Non-pigmented ciliary epithelial cell (primary cell): ENCODE measurements at places on chromosomes 3 and 15.
A peak's percentile ranks its signal among the peaks of the same experiment; 100 is the strongest.

- DNase-seq = no peak
These were observed 6.1 kb upstream of the THSD4 start for GRCh38 chr15:71109130-71109529.

DNA sequence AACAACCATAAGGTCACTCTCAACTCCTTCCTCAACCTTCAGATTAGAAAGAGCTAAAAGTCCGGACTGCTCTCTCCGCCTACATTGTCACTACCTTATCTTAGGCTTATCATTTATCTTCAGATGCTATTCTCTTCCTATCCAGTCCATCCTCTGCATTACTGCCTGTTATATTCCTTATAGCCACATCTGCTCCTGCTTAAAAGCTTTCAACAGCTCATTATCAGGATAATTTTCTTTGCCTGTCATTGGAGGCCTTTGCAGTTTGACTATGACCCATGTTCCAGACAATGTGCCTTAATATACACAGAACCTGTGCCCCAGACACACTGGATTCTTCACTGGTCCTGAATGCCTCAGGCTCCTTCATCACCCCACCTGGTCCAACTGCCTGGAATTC lies 184.1 kb upstream of the SETMAR start:
- no peak for DNase-seq

DNA sequence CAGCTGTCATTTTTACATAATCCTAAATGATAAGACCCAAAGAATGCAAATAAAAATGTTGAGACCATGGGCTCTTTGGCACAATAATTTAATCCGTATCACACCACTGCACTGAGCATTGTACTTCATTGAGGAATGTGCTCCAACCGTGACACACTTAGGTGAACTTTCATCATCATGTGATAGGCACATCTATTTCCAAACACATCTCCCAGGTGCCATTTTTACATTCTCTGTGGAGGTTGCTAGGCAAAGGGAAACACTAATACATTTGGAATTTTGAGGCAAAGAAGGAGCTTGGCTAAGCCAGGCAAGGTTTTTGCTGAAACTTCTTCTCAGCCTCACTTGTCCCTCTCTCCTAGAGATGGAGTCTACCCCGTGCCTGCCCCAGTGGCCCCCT lies 68.7 kb downstream of the LRTM1 start:
- DNase-seq = no peak

DNA sequence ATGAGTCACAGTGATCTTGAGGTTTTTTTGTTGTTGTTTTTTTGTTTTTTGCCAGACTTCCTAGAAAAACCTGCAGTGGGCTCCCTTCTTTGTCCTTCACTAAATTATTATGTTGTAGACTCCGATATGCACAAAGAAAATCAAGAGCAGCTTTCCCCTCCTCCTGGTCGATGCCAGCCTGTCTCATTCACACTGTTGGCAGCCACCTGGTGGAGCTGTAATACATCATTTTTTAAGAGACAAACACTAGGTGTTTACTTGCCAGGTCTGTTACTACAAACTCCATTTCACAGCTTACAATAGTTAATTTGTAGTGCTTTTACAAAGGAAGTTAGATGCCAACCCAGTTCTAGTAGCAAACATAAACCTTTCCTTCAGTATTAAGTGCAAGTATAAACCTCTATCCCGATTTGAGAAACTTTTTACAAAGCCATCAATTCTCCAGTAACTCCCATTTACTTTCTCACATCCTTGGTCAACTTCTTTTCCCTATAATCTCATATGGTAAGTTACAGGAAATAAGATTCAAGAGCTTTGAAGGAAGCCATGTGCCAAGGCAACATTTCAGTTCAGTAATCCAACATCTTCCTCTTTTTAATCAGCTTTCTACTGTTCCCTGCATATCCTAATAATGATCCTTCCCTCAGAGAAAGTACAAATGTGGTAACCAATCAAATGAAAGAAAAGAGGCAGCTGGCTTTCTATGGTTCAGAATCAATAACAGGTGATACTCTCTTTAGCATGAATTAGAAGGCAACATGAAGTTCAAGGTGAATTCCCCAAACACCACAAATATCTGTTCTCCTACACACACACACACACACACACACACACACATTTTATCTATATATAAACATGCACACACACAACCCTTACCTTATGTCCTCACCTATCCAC lies 14.0 kb downstream of the AAGAB start:
- DNase-seq = no peak

DNA sequence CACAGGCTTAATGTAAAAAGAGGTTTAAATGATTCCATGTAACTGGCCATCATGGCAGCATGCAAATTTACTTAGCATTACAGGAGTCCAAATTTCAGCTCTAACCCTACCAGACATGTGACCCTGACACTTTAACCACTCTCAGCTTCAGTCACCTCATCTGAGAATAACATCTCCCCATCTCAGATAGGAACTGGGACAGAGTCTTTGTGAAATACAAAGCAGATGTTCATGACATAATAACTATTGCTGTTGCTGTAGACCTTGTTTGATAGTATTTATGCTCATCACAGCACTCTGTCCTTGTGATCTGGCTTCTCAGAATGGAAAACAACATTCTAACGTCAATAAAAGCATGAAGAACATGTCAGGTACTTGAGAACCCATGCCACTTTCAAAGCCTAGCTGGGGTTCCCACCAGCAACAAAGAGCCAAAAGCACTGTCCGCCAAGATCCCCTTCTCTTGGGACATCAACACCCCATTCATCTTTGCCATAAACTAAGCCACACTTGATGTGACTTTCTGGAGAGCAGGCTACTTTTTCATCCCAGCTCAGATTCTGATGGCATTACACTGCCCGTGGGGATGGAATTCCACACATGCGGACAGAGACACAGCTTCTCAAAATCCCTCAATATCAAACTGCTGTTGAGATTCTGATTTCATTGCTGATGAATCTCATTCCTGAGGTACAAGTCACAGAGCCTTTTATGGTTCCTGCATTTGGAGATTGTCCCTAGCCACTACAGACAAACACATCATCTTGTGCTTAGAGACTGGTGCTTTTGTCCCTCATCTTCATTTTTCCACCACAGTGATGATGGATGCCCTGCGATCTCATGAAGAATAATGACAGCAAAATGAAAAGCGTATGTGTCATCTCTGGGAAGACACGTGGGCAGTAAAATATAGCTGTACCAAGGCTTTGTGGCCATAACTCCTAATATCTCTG lies 202.7 kb downstream of the TNIK start:
- DNase-seq = peak; percentile 36

- no peak for DNase-seq
These were observed 20.1 kb downstream of the DIPK2A start for GRCh38 chr3:143991713-143992112.

DNA sequence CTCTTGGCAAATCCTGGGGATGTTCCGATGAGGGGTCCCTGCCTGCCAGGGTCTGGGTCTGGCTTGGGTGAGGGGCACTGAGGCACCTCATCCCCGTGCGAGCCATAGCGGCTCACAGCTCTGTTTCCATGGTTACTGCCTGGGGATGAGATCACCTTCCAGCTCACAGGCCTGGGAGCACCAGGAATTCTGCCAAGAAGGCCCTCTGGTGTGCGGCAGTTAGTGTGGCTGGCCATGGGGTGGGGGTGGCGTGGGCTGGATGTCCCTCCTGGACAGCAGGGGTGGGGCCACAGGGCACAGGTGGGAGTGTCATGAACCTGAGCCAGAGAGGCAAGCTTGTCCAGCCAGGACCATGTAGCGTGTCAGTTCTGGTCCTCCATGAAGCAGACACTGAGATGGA lies 22.1 kb upstream of the PRR23E start:
- peak; percentile 22 for DNase-seq

GRCh38 chr3:123821920-123822319 lies 62.2 kb downstream of the MYLK start:
- no peak for DNase-seq

- no peak for DNase-seq
These were observed 1055.5 kb downstream of the ROBO1 start for GRCh38 chr3:78712270-78712669.

GRCh38 chr3:141394560-141394959 lies 26.3 kb downstream of the ZBTB38 start:
- DNase-seq = no peak

DNA sequence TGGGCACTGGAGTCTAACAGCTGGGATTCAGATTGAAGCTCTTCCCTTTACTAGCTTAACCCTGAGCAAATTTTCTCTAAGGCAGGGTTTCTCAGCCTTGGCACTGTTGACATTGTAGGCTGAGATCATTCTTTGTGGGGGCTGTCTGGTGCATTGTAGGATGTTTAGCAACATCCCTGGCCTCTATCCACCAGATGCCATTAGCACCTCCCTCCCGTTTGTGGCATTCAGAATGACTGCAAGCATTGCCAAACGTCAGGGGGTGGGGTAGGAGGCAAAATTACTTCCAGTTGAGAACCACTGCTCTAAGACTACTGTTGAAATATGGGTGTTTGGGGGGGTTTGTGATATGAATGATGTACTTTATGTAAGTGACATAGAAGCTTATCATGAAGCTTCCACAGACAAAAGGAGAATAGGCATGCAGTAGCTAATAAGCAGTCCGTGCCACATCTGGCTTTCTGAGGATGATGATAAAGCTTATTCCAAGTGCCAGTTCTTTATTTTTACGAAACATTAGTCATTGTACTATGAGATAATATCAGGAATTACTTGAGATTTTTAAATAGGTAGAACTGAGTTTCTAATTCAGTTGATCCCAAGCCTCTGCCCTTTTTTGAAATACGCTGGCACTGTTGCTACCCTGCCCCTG lies 39.3 kb downstream of the NKIRAS1 start:
- DNase-seq = no peak

DNA sequence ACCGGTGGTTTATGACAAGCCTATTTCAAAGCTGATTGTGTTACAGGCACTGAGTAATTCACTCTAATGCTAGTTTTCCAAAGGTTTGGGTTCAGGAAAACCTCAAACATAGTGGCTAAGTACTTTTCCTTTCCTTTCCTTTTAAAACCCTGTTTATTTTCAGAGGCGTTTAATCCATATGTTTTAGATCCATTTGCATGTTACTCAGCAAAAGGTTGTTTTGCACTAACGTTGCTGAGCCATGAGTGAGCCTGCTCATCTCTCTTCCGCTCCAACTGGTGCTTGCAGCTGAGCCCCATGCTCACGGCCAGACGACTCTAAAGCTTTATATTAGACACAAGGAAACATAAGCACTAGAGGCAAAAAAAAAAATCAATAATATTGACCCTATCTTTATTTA lies 9.4 kb downstream of the CEMIP start:
- DNase-seq = no peak

DNA sequence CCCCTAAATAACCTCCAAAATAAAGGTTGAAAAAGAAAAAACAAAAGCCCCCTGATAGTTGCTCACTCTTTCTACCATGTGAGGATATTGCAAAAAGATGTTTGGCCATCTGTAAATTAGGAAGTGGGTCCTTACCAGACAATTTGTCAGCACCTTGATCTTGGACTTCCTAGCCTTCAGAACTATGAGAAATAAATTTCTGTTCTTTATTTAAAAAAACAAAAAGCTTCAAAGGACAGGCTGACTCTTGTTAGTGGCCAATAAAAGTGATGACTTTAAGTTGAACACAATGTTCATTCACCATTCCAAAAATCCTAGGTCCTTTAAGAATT lies 103.5 kb downstream of the CBLB start:
- no peak for DNase-seq

DNA sequence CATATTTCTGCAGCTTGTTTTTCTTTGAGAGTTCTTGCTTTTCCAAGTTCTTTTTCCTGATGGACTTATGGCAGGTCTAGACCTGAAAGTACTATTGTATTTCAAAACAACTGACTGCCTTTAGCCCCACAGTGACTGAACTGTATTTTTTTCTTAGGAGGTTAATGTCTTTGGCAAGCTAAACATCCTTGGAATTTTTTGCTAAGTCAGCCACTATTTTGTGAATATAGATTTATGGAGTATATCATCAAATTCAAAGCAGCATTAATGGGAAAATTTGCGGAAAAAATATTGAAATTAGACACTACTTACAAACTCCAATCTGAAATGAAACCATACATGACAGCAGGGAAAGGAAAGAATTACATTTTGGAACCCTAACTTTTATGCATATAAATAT lies 8.6 kb downstream of the PIK3CA start:
- no peak for DNase-seq

- no peak for DNase-seq
These were observed 3.5 kb upstream of the ALDH1A2 start for GRCh38 chr15:58069008-58069407.

- DNase-seq = no peak
These were observed 82.2 kb downstream of the GREM1 start for GRCh38 chr15:32799936-32800535.

DNA sequence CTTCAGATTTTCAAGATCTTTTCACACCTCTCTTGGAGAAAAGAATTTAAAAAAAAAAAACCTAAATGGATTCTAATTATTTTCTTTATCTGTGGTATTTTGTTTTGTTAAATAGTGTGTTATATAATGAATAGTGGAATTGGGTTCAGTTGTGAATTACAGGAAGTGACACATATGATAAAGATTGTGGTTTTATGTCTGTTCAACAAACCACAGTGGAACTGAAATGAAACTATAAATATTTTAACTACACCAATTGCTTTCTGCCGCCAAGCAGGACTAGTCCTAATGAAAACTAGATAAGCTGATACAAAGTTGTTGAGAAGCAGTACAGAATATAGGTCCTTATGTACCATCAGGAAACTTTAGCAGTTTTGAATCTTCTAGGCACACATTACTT lies 121.6 kb downstream of the UBE2E2 start:
- DNase-seq = peak; percentile 20

GRCh38 chr3:111636366-111636885 lies 41.3 kb upstream of the ZBED2 start:
- no peak for DNase-seq

DNA sequence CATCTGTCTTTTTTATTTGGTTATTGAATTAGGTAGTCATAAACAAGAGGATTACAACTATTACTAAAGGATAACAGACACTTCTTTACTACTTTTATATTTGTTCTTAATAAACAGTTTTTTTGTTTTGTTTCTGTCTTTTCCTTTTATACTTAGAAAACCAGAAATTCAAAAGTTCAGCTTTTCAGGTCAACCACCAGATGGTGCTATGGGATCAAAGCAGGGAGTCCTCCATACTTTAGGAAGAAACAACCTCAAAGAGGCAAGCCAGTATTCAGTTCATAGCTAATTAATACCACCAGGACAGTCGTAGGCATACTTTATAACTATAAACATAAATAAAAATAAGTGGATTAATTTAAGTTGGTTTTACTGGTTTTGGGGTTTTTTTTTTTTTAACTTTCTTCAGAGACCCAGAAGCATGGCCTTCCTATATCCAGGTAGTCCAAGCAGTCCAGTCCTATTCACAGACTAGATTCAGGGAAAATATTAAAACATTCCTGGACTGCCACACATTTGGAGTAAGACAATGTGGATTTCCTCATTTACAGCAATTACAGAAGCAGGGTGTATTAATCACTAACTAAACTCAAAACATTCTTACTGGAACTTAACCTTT lies 16.0 kb upstream of the EID1 start:
- no peak for DNase-seq

DNA sequence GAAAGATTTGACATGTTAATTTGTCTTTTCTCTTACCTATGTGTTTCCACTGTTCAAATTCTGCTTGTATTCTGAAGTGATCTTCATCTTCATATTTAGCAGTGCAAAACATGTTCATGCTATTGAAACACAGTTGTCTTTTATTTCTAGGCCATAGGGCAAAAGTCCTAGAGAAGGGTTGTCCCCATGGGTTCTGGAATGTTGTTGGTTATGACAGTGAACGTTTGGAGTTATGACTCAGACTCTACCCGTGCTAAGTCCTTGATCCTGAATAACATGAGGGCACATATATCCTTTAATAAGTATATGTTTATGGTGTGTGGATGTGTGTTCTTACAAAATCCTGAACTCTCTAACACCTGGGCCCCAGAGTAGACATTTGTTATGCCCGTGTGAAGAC lies 23.0 kb upstream of the ARPP21 start:
- DNase-seq = no peak
